Esophagus squamous epithelium (tissue), 5 donors: ENCODE measurements at places on chromosomes 5 and 9.

- no peak for DNase-seq
Observed at GRCh38 chr5:30099634-30100033, 1093.9 kb upstream of the CDH6 start.

DNA sequence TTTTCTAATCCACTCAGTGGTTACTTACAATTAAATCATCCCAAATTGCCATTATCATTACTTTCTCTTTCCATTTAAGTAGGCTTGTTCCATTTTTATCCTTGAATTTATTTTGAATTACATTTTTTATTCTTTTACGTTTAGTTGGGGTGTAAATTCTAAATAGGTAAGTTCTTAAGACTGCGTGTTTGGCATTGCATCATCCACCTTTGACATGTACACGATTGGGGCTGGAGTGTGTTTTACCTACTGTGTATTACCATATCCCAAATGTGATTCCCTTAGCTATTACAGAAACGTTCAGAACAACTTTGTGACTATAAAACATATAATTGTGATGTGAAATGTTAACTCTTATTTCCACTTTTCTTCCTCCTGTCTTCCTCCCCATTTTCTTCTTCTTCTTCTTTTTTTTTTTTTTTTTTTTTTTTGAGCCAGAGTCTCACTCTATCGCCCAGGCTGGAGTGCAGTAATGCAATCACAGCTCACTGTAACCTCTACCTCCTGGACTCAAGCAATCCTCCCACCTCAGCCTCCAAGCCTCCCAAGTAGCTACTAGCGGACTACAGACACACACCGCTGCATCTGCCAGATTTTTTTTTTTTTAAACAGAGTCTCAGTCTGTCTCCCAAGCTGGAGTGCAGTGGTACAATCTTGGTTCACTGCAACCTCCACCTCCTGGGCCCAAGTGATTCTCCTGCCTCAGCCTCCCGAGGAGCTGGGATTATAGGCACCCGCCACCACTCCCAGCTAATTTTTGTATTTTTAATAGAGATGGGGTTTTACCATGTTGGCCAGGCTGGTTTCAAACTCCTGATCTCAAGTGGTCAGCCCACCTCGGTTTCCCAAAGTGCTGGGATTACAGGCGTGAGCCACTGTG, 16.7 kb downstream of the MARVELD2 start:
- no peak for DNase-seq

DNA sequence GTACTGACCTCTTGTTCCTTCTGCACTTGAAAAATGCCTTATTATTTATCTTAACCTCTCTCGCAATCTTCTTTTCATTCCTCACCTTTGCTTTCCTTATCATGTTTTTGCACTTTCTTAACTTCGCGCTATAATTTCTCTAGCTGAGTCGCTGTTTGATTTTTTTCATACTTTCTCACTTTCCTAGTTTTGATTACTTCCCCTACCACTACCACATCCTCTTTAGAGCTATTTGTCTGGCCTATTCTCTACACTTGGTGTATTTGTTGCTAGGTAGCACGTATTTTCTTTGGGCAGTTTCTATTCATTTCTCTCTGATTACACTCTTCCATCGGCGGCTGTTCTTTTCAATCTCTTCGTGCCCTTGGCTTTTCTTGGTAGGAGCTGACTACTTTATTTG, 611.8 kb downstream of the BNC2 start:
- DNase-seq, result no peak

DNA sequence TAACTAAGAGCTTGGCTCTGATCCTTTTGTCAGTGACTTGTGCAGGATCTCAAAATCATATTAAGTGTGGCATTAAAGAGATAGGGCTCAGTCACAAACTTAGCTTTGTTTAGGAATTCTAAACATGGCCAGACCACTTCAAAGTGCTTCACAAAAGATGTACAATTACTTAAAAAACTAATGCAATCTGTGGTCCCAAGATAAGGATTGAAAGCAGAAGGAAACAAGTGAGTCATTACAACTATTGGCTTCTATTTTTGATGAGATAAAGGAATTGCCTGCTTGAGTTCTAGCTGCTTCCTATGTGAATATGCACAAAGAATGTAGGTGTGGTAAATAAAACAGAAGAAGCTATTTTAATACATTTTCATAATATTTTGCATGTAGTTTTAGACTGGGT, 44.9 kb upstream of the SLC12A2 start:
- DNase-seq, result no peak
